ENCODE measurements at places on chromosomes 1 and 21.

- no peak for DNase-seq
Observed at GRCh38 chr1:48898894-48899293, 122.2 kb upstream of the BEND5 start.

DNA sequence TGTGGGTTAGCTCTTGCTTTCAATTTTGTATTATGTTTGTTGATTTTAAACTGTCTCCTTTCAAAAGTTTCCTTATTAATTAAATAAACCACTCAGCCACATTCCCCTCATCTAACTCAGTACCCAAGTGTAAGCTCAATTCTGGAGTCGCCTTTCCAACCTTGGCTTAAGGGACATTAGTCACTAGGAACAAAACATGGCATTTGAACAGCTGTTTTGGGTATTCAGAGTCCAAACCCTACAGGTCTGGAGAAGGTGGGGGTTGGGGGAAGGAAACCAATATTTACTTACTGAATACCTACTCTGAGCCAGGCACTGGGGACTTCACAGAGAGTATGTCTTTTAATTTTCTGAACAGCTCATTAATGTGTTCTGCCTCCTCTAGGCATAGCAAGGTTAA, 117.2 kb upstream of the JUN start:
- DNase-seq = no peak

DNA sequence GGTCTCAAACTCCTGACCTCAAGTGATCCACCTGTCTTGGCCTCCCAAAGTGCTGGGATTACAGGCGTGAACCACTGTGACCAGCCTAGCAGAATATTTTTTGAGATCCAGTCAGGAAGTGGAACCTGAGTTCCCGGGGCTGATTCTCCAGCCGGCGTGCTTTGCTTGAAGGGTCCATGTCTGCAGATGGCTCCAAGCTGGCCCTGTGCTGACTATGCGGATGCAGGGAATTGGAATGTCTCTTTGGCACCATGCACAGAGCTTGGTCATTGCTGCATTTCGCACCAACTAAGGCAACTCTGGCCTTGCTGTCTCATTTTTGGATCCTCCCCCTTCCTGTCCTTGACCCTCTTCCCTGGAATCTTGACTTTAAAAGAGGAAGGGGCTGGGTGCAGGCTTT, 28.1 kb downstream of the ARHGEF10L start:
- DNase-seq = no peak

DNA sequence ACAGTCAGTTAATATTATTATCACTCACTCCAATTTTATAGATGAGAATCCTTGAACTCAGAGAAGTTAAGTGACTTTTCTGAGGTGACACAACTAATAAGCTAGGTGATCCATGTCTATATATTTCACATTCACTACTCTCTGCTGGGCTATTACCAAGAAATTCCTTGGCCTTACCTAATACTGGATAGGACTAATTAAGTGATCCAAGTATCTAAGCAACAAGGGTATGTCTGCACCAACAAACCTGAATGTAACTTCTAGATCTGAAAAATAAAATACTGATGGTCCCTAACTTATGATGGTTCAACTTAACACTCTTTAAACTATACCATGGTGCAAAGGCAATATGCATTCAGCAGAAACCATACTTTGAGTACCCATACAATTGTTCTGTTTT, 14.8 kb upstream of the CASQ2 start:
- DNase-seq = no peak

DNA sequence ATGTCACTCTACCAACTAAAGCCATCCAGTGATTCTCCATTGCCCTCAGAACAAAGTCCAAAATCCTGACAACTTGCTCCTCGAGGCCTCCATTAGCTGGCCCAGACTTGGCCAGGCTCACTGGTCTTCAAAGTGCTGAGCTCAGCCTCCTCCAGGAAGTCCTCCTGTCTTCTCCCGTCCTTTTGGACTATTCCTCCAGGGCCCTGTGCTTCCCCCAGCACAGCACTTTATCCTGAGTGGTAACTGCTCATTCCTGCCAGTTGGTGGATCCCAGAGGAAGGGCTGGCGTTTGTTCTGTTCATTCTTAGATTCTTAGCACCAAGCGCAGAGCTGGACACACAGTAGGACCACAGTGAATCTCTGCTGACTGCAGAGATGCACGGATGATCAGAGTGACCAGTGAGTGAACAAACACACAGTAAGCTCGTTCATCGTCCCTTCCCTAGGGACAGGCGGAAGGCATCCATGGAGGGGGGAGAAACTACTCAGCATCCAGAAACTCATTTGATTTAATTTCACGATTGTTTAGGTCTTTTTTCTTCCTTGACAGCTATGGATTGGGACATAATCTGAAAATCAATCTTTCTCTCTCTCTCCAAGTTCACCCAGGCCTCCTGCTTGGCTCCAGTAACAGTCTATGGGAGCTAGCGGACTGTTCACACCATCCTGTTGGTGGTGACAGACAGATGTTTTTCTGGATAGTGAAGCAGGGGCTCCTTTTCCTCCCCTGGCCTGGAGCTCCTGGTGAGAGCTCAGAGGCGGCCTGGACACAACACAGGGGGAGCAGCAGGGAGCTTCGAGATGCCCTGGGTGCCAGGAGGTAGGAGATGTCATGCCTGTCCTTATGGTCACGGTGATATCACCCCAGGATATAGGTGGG, 180.2 kb downstream of the PTPRU start:
- no peak for DNase-seq

All from NCI-H187 treated with DMSO at 0.1 percent for 48 hours (cell line).